ENCODE measurements at places on chromosomes 5 and 9. TPM values are rescaled to one million over a fixed set of nuclear protein-coding genes. Genes with fewer than 3 reads are reported as not detected.
A peak's percentile ranks its signal among the peaks of the same experiment; 100 is the strongest.

IFNA13 gene
- not detected for total RNA-seq

IL4 gene
- total RNA-seq: not detected

CBY3 gene
- total RNA-seq: 0.37 TPM

NR5A1 gene
- total RNA-seq: 0.39 TPM

IFNK gene
- not detected for total RNA-seq

DPYSL3 gene
- total RNA-seq: 329 TPM

SPINK4 gene
- not detected for total RNA-seq

DNA sequence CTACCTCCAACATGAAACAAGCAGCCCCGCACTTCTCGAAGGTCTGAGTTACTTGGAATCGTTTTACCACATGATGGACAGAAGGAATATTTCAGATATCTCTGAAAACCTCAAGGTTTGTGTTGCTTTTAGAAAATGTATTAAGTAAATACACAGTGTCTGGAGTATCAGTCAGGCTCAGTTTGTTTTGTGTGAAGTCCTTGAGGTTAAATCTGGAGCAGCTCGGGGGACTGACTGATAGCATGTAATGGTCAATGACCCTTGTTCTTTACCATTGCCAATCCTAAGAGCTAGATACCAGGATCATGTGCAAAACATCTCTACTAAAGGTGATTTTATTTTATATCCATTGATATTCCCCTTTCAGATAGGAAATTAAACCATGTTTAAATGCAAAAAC lies 26.9 kb upstream of the LNPEP start:
- DNase-seq: no peak

- DNase-seq: no peak
Observed at GRCh38 chr9:134957945-134958227, 40.2 kb upstream of the FCN1 start.

- peak; percentile 39 for DNase-seq
Observed at GRCh38 chr9:70411930-70412831, 2.3 kb downstream of the KLF9 start.

GRCh38 chr5:78899922-78900362 lies 85.2 kb downstream of the ARSB start:
- DNase-seq: peak; percentile 74

GRCh38 chr9:15433661-15434060 lies 11.0 kb downstream of the SNAPC3 start:
- no peak for DNase-seq

DNA sequence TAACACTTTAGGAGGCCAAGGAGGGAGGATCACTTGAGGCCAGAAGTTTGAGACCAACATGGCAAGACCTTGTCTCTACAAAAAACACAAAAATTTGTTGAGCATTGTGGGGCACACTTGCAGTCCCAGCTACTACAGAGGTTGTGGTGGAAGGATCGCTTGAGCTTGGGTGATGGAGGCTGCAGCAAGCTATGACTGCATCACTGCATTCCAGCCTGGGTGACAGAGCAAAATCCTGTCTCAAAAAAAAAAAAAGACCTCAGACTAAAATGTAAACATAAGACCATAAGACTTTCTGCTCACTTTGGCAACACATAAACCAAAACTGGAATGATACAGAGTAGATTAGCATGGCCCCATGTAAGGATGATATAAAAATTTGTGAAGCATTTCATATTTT lies 24.6 kb upstream of the NANS start:
- DNase-seq: no peak

DNA sequence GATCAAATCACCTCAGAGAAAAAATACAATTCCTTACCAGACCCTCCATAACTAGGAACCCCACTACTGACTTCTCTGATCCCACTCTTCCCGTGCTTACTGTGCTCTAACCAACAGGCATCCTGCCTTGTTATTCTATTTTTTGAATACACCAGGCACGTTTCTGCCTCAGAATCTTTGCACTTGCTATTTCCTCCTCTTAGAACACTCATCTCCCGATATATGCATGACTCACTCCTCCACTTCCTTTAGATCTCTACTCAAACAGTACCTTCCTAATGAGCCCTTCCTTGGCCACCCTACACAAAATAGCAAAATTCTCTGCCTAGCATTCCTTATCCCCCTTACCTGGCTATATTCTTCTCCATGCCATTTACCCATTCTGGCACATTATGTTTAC lies 43.9 kb downstream of the MAPKAP1 start:
- DNase-seq: no peak

DNA sequence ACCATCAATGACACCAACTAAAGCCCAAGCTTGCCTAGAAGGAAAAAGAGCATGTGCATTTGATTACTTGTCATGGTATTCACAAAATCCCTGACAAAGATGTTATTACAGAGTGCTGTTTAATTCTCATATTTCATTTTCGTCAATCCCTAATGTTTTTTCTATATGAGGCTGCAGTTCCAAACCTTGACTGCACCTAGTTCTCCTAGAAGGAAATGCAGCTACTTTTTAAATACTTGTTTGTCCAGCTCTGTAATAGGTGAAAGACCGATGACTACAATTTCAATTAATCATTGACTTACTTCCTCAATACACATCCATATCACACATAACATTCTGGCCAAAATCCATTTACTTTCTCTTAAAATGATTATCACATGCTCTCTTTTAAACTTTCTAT lies 28.1 kb downstream of the CEMIP2 start:
- no peak for DNase-seq

GRCh38 chr5:116544531-116545241 lies 29.9 kb downstream of the SEMA6A start:
- no peak for DNase-seq

DNA sequence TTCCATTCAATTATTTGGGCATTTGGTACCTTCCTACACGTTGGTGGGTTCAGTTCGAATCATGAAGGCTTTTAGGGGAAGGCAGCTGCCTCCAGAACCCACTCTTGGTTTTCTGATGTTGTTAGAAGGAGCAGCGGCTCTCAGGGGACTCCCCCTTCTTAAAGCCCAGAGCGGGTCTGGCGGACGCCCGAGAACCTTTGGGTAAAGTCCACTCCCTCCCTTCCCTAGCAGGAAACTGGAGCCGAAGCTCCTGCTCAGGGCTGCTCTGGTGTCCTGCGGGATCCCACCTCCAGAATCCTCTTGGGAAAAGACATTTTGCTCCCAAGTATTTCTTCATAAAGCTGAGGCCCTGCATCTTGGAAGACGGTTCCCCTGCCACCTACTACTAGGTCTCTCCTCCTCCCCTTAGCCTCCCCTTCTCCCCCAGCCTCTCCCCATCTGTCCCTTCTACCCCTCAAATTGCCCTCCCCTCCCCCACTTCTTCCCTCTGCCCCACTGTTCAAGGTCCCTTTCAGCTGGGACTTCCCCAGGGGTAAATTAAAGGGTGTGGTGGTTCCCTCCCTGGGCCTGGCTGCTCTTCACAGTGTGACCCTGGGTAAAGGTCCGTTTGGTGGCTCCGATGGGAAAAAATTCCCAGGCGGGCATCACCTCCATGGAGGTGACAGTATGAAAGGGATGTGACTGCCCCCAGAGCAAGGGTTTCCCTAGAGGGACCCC lies 9.3 kb downstream of the IRX4 start:
- DNase-seq: no peak

GRCh38 chr5:17118631-17119030 lies 98.8 kb upstream of the BASP1 start:
- no peak for DNase-seq

GRCh38 chr9:124015661-124016131 lies 4.1 kb downstream of the LHX2 start:
- peak; percentile 58 for DNase-seq

GRCh38 chr5:179680014-179680779 lies 637 bp downstream of the CBY3 start:
- no peak for DNase-seq

- peak; percentile 34 for DNase-seq
Observed at GRCh38 chr9:13491493-13492424, 212.3 kb upstream of the MPDZ start.

DNA sequence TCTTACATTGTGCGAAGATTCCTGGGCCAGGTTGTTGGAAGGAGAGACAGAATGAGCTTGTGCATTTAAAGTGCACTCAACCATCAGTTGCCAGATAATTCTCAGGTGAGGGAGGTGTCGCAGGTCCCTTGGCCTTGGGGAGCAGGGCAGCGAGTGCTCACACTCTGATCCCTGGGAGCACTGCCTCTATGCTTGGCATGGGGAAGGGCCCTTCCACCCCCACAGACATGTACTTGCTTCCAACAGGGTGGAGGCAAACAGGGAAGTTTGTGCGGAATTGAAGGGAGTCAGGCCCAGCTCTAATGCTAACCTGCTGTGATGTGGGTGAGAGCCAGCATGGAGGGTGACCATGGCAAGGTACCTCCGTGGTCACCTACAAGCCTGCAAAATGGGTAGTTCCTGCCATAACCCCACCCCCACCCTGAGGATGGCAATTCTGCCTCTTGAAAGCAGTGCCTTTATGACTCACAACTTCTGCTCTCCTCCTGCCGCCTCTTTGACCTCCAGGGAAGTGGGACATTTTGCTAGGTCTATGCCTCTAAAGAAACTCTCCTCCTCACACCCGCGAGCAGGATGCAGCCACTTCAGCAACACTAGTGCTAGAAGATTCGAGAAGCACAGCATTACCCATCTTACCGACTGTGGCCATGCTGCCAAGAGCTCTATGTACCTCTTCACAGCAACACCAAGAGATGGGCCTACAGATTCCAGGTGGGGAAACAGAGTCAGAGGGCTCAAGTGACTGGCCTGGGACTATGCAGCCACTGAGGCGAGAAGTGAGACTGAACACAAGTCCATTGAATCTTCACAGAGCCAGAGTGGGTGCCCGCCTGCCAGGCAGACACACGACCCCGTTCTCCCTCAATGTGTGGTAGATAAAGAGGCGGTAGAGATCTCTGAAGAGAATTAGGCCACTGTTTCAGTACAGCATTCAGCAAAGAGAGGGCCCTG lies 22.1 kb upstream of the SLC25A51 start:
- DNase-seq: no peak

DNA sequence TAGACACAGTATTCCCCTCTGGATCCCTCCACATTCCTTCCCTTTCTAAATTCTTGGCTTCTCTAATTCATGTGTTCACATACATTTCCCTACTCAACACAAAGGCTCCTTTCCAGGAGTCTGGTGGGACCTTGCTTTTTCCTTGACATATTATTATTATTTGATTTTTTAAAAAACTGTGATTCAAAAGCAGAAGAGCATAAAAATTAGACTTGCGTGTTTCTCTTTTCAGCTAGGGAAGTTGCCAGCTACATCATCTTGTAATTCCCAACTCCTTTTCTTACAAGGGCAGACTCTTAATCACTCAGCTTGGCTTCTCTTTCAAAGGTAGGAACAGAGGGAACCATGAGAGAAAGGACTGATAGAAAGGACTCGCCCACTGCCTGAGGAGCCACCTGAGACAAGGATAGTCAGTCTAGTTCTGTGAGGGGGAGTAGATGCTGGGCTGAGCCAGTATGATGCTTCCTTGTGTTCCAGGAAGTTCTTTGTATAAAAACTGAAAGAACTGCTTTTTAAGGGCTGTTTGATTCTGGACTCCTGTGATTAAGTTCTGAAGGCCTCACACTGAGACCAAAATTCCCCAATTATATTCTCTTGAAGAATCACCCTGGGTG lies 51.0 kb upstream of the DPYSL3 start:
- DNase-seq: no peak

DNA sequence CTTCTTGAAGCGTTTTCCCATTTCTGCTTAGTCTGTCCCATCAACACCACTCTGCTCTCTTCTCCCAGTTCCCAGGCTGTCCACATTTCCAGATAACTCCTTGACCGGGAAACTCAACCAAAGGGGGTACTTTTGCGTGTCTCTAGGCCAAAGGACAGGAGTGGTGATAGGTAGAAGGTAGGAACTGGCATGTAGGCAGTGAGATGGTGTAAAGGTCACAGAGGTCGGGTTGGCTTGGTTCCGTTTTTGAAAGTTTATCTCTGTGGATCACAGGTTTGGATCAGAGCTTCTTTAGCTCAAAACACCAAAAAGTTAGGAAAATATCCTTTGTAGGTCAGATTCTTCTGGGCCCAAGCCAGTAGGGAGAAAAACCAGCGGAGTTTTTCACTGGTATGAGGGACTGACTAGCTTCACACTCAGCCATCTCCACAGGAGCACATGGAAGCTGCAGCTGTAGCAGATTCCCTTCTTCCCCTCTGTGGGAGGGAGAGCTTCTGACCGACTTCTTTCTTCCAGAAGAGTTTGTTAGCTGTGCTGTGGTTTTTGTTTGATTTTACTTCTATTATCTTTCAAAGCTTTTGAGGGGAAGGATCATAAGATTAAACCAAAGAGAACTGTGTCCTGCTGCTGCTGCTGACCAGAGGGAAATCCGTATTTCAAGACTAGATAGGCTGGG lies 98.4 kb upstream of the DMRT1 start:
- no peak for DNase-seq

GRCh38 chr5:143484601-143485000 lies 81.1 kb upstream of the NR3C1 start:
- no peak for DNase-seq

All from WTC11 (cell line).